ENCODE measurements at places on chromosomes 12 and 14.

DNA sequence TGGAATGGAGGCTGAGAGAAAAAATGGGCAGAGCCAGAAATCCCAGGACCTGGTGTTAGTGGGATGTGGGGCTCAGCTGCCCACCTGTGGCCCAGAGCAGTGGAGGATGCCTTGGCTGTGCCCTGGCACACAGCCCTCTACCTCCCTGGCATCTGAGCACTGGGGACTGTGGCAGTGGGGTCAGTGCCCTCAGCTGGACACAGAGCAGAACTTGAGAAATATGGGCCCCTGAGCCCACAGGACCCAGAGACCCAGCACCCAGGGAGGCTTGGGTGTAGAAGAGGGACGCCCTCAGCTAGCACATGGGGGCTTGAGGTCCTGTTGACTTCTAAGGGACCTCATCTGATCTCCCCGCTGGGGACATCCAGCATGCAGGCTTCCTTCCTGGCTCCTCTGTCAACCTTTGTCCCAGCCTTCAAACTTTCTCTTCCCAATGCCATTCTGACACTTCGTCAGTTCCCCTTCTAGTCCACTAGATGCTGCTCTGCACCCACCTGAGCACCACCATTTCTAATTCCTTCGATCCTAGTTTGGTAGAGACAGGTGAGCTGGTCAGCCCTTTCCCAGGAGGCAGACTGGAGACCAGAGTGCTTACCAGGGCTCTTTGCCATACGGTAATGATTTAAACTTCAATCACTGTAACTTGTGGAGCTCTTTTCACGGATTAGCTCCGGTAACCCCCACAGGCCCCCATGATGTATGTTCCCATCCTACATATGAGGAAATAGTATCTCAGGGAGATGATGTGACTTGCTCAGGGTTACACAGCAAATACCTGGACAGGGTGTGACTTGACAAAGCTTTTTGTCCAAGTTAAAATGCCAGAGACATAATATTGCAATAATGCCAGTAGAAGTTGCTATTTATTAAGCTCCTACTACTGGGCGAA lies 143.7 kb downstream of the ASCL4 start:
- H3K36me3 ChIP-seq = no peaks in the 10 kb centered on the region
- no peak overlapping the region for H3K4me3 ChIP-seq
- H3K27ac ChIP-seq = no peak overlapping the region
- H3K27me3 ChIP-seq = no peaks in the 10 kb centered on the region
- peak; percentile 55 for DNase-seq
- H3K4me1 ChIP-seq = no peaks in the 10 kb centered on the region

GRCh38 chr14:75132382-75133086 lies 5.7 kb upstream of the NEK9 start:
- H3K4me1 ChIP-seq = peaks cover 22% of the 10 kb centered on the region
- no peaks in the 10 kb centered on the region for H3K27me3 ChIP-seq
- DNase-seq = peak; percentile 95
- no peak overlapping the region for H3K4me3 ChIP-seq
- H3K27ac ChIP-seq = no peak overlapping the region

GRCh38 chr14:56002342-56002741 lies 115.9 kb upstream of the PELI2 start:
- no peak overlapping the region for H3K4me3 ChIP-seq
- no peaks in the 10 kb centered on the region for H3K36me3 ChIP-seq
- DNase-seq = no peak
- H3K27me3 ChIP-seq = peaks cover 2% of the 10 kb centered on the region
- peaks cover 10% of the 10 kb centered on the region for H3K4me1 ChIP-seq
- H3K27ac ChIP-seq = no peak overlapping the region

DNA sequence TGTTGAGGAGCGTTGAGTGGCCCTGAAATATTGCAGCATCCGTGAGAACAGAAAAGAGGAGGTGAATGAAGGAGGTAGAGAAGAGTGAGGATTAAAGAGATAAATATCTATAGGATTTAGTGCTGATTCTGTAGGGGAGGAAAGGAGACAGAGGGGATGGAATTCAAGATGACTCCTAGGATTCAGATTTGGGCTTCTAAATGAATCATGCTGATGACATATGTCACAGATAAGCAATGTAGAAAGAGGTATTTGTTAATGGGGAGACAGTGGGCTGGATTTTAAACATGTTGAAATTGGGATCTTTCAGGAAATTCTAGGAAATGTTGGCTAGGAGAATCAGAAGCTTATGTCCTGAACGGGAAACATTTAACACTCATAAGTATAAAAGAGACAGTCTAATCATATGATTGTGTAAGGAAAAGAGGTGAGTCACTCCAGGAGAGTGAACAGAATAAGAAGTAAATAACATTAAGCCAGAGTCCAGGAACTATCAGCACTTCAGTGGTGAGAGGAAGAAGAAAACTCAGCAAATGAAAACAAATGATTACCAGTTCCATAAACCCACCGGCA lies 58.1 kb upstream of the DIO2 start:
- no peaks in the 10 kb centered on the region for H3K36me3 ChIP-seq
- no peaks in the 10 kb centered on the region for H3K4me1 ChIP-seq
- H3K27ac ChIP-seq = no peak overlapping the region
- H3K27me3 ChIP-seq = 0 out of 2 replicates have a peak, but pooled peaks cover 2% of the 10 kb centered on the region

- H3K4me3 ChIP-seq = no peak overlapping the region
- H3K27ac ChIP-seq = no peak overlapping the region
- no peaks in the 10 kb centered on the region for H3K36me3 ChIP-seq
- DNase-seq = peak; percentile 44
These were observed 198.7 kb upstream of the EEA1 start for GRCh38 chr12:93127582-93128331.

DNA sequence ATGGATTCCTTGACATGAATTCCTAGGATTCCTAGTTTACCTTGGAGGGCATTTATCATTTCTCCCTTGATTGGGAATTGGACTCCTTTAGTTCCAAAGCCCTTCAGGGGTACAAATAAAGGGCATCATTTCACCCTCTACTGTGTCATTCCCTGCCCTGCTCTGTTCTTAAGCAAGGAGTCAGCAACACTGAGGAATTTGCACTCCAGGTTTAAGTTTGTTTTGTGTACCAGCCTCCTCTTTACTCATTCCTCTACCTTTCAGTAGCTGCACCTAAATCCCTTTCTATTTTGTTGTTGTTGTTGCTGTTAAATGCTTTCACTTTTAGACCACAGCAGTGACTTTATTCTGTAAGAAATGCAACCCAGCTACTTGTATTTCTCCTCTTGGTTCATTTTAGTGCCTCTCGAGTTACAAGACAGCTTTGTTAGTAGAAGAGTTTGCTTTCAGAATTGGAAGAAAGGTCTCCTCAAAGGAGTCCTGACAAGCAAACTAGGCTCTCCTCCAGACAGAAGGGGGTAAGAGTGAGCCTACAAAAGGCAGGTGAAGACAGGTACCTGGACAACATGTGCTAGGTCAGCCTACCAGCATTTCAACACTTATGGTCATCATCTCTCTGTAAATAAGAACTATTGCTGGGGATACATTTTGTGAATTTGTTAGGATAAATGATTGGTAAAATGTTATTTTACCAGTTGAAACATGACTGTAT lies 90.0 kb downstream of the RMST start:
- no peaks in the 10 kb centered on the region for H3K27me3 ChIP-seq
- no peak overlapping the region for H3K4me3 ChIP-seq
- H3K4me1 ChIP-seq = peaks cover 20% of the 10 kb centered on the region
- DNase-seq = no peak

- peak; percentile 50 for DNase-seq
- H3K4me3 ChIP-seq = peak overlapping the region; percentile 23
- peaks cover 36% of the 10 kb centered on the region for H3K4me1 ChIP-seq
- no peaks in the 10 kb centered on the region for H3K27me3 ChIP-seq
These were observed 19.4 kb downstream of the AEBP2 start for GRCh38 chr12:19458733-19459132.

DNA sequence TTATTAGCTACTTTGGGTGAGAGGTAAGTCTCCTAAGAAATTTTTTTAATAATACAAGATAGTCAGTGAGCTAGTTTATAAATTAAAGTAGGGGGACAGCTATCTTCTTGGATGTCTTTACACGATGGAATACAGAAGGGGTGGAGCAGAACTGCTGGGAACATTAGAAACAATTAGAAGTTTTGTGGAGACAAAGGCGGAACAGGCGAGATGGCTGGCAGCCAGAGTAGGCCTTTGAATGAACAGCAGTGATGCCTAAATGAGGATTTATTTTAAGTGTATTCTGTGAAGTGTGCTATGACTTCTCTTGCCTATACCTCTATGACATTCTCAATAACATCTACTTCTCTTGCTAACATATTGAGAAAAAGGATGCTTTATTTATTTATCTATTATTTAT lies 1345.3 kb upstream of the SEL1L start:
- no peaks in the 10 kb centered on the region for H3K36me3 ChIP-seq
- H3K4me3 ChIP-seq = no peak overlapping the region

GRCh38 chr14:99812892-99813291 lies 19.7 kb downstream of the EML1 start:
- no peaks in the 10 kb centered on the region for H3K36me3 ChIP-seq
- no peak overlapping the region for H3K27ac ChIP-seq
- no peak for DNase-seq
- no peak overlapping the region for H3K4me3 ChIP-seq

- H3K27me3 ChIP-seq = no peaks in the 10 kb centered on the region
These were observed 194.0 kb upstream of the ALG10 start for GRCh38 chr12:33828326-33828725.

GRCh38 chr12:75529316-75529715 lies 17.9 kb upstream of the KRR1 start:
- H3K27ac ChIP-seq = peak overlapping the region; percentile 82
- no peaks in the 10 kb centered on the region for H3K36me3 ChIP-seq
- peaks cover 47% of the 10 kb centered on the region for H3K4me1 ChIP-seq
- H3K27me3 ChIP-seq = no peaks in the 10 kb centered on the region
- DNase-seq = no peak

GRCh38 chr12:127711108-127711507 lies 555.9 kb upstream of the TMEM132C start:
- H3K27ac ChIP-seq = no peak overlapping the region
- no peaks in the 10 kb centered on the region for H3K4me1 ChIP-seq
- DNase-seq = peak; percentile 60
- H3K4me3 ChIP-seq = no peak overlapping the region

GRCh38 chr12:38746744-38747143 lies 158.6 kb downstream of the CPNE8 start:
- no peak overlapping the region for H3K4me3 ChIP-seq
- H3K27ac ChIP-seq = no peak overlapping the region
- H3K4me1 ChIP-seq = no peaks in the 10 kb centered on the region
- no peak for DNase-seq
- H3K27me3 ChIP-seq = no peaks in the 10 kb centered on the region
- no peaks in the 10 kb centered on the region for H3K36me3 ChIP-seq

DNA sequence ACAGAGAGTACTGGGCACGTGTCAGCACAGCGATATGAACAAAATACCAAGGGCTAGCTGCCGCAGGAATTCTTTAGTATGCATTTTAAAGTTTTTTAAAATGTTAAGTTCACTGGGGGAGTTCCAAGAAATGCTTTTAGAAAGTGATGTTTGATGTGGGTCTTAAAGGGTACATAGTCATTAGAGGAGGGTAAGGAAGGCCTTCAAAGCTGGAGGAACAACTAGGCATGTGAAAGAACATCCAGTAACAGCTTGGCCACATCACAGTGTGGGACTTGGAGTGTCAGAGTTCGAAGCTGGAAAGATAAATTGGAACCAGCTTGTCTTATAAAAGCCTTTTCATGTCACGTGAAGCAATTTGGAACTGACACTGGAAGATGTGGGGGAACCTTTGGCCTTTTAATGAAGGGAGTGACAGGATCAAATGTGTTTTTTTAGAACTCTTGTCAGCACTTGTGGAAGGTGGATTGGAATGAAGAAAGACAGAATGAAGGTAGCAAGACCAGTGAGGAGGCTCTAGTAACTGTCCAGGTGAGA lies 57.7 kb downstream of the WDR20 start:
- no peak overlapping the region for H3K4me3 ChIP-seq
- H3K27me3 ChIP-seq = no peaks in the 10 kb centered on the region
- H3K4me1 ChIP-seq = peaks cover 17% of the 10 kb centered on the region
- DNase-seq = no peak
- H3K27ac ChIP-seq = no peak overlapping the region

DNA sequence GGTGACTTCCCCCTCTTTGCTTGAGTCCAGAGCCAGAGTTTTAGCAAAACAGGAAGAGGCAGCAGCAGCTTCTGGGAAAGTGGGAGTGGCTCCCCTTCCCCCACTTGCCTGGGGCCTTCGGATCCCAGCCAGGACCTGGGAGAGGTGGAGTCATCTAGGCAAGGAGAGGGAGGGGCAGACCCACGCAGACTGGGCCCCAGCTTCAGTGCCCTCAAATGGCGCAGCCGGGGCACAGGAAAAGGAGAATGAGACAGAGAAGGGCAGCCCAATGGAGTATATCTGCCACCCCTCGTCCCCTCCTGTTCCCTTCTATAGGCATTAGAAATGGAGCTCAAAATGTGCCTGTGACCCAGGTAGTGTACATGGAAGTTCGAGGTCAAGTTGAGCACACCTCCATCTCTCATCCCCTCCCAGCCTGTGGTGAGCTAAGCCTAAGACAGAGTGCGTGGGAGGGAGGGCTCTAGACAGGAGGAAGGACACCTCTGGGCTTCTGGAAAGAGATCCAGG lies 9.3 kb upstream of the HDAC7 start:
- DNase-seq = no peak
- H3K27ac ChIP-seq = no peak overlapping the region
- no peak overlapping the region for H3K4me3 ChIP-seq
- H3K27me3 ChIP-seq = no peaks in the 10 kb centered on the region
- peaks cover 42% of the 10 kb centered on the region for H3K4me1 ChIP-seq

- no peaks in the 10 kb centered on the region for H3K27me3 ChIP-seq
- peak overlapping the region; percentile 94 for H3K27ac ChIP-seq
- H3K4me3 ChIP-seq = peak overlapping the region; percentile 37
These were observed 110.0 kb downstream of the DYRK2 start for GRCh38 chr12:67758521-67758920.

GRCh38 chr12:55675666-55676065 lies 32.0 kb downstream of the ITGA7 start:
- no peak overlapping the region for H3K27ac ChIP-seq
- H3K27me3 ChIP-seq = no peaks in the 10 kb centered on the region
- peaks cover 7% of the 10 kb centered on the region for H3K4me1 ChIP-seq
- H3K36me3 ChIP-seq = no peaks in the 10 kb centered on the region
- no peak overlapping the region for H3K4me3 ChIP-seq
- no peak for DNase-seq

DNA sequence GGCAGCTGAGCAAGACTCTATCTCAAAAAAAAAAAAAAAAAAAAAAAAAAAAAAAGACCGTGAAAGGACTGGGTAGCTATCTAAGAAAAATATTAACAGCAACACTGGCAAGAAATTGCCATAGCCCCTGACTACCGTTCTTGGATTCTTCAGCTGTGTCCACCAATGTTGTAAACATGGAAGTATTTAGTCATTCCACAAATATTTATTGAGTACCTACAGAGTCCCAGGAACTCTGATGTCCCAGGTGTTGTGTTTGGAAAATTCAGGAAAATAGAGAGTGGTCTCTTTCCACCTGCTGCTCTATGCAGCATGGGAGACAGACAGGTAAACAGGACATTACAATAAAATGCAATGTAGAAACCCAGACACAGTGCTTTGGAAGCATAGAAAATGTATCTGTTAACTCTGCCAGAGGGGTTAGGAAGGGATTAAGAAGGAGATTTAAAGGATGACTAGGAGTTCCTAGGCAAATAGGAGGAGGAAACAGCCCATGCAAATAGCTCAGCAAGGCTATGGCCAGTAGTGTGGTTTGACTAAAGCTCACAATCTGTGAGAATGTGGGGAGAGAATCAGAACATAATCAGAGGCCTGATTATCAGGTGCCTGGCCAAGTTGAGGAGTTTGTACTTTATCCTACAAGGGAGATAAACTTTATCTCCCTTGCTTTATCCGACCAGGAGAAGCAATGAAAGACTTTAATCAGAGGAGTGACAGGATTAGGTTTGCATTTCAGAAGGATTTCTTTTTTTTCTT lies 2.1 kb upstream of the DLST start:
- peak; percentile 69 for DNase-seq
- peaks cover 12% of the 10 kb centered on the region for H3K36me3 ChIP-seq
- peak overlapping the region; percentile 75 for H3K27ac ChIP-seq
- peak overlapping the region; percentile 29 for H3K4me3 ChIP-seq
